ENCODE measurements at places on chromosomes 11 and 22. TPM values are rescaled to one million over a fixed set of nuclear protein-coding genes. Genes with fewer than 3 reads are reported as not detected.
A peak's percentile ranks its signal among the peaks of the same experiment; 100 is the strongest.

DNA sequence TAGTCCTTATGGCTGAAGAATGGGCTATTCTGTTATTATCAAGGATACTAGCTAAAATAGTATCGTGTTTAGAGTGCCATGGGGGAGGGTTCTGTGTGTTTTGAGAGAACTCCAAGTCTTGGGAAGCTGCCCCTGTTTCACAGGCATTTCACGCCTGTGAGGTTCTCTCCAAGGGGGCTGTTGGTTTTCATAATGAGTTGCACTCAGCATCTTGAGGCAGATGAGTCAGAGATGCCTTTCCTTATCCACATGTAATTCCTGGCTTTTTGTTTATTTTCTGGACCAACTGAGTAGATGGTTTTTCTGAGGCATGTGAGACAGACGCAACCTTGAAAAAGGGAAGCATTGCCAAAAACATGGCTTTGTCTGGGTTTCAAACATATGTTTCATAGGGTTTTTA lies 203.7 kb downstream of the ARHGAP42 start:
- no peaks in the 10 kb centered on the region for H3K27me3 ChIP-seq
- no peaks in the 10 kb centered on the region for H3K4me1 ChIP-seq
- H3K36me3 ChIP-seq = no peaks in the 10 kb centered on the region
- no peak overlapping the region for H3K4me3 ChIP-seq

DNA sequence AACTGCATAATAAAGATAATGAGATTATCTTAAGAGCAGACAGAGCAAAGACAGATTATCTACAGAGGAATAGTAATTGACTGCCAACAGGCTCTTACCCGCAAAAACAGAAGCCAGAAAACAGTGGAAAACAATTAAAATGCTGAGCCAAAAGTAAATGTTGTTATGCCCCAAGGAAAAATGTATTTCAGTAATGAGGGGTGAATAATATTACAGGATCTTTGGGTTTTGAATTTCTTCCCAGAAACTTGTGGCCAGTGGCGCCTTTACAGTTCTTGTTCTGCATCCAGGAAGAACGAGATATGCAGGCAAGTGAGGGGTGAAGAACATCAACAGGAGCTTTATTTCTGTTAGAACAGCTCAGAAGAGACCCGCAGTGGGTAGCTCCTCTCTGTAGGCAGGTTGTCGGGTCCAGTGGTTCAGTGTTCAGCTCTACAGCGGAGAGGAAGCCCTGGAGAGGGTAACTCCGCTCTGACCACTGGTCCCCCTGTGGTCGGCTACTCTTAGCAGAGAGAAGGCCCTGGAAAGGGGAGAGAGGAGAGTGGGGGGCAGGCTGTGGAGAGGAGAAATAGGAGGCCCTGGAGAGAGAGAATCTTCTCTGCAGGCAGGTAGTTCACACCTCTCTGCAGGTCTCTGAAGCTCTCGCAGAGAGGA lies 51.8 kb upstream of the SC5D start:
- H3K27me3 ChIP-seq = peaks cover 12% of the 10 kb centered on the region
- H3K4me3 ChIP-seq = no peak overlapping the region
- no peaks in the 10 kb centered on the region for H3K36me3 ChIP-seq
- H3K27ac ChIP-seq = no peak overlapping the region
- H3K4me1 ChIP-seq = peaks cover 27% of the 10 kb centered on the region
- no peak for DNase-seq

The CHST1 gene
- total RNA-seq = 0.23 TPM

The OR4D5 gene
- not detected for total RNA-seq

DNA sequence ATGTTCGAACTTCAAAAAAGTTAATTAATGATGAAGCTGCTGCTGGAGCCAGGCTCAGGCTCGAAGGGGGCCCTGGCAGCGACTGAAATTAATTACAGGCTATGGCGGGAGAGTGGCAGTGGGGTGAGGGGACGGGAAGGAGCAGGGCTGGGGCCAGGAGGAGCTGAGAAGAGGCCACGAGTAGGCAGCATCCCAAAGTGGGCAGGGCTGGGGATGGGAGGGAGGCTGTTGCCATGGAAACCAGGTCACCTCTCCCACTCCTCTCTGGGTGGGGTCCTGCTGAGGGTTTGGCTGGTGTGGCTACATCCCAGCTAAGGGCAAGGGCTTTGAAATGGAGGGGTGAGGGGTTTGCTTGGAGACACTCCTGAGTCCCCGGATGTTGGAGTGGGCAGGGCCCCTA lies 23.9 kb downstream of the CACNA1I start:
- H3K36me3 ChIP-seq = no peaks in the 10 kb centered on the region
- H3K27ac ChIP-seq = no peak overlapping the region
- H3K4me1 ChIP-seq = peaks cover 6% of the 10 kb centered on the region
- H3K27me3 ChIP-seq = peaks cover 19% of the 10 kb centered on the region
- H3K4me3 ChIP-seq = no peak overlapping the region

- no peak overlapping the region for H3K4me3 ChIP-seq
- DNase-seq = no peak
- peaks cover 6% of the 10 kb centered on the region for H3K27me3 ChIP-seq
- peaks cover 9% of the 10 kb centered on the region for H3K4me1 ChIP-seq
Observed at GRCh38 chr11:69682681-69683326, 7.7 kb upstream of the LTO1 start.

DNA sequence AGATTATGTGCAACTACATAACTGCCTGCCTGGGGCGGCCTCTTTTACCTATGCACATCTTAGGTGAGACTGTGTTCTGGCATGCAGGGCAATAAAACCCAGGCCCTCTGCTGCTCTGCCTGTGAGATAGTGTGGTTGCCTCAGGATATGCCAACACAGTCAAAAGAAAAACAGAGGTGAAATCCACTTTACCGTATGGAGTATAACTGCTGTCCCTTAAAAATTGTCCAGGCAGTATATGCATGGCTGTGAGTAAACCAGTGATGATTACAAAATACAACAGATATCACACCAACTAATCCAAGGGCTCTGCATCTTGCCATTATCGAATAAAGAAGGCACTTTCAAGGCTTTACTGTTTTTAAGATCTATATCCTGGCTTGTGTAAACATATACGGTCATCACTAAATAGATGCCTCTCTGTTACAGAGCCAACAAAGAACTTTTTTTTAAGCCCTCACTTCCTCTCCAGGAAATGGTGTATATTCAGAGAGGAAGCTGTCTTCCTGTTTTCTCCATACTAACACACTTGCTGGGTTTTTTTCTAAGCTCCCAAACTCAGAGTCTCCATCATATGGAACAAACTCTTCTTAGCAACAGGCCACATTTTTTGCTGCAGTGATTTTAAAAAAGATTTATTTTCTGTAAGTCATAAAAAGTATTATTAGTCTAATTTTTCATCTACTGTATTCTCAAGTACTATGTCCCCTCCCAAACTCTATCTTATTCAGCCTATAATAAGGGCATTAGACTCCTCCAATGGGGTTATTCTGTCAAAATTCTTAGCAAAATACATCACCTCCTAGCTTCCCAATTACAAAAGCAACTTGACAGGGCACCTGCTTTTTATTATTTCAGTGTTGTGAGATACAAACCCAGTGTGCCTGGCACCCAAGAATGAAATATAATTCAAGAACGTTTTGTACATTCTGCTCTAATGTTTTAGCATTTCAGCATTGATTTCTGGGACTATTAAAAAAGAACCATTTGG lies 135.2 kb downstream of the MAML2 start:
- H3K4me3 ChIP-seq = peak overlapping the region; percentile 72
- H3K27me3 ChIP-seq = no peaks in the 10 kb centered on the region
- H3K4me1 ChIP-seq = peaks cover 83% of the 10 kb centered on the region
- peak overlapping the region; percentile 95 for H3K27ac ChIP-seq

- H3K4me1 ChIP-seq = no peaks in the 10 kb centered on the region
- no peak for DNase-seq
- H3K36me3 ChIP-seq = no peaks in the 10 kb centered on the region
- H3K27me3 ChIP-seq = peaks cover 17% of the 10 kb centered on the region
- H3K27ac ChIP-seq = no peak overlapping the region
- H3K4me3 ChIP-seq = no peak overlapping the region
Observed at GRCh38 chr22:28185130-28185529, 266.1 kb upstream of the PITPNB start.

GRCh38 chr11:115761817-115762216 lies 257.6 kb upstream of the CADM1 start:
- H3K27ac ChIP-seq = no peak overlapping the region
- H3K4me1 ChIP-seq = no peaks in the 10 kb centered on the region
- peaks cover 13% of the 10 kb centered on the region for H3K27me3 ChIP-seq
- no peak overlapping the region for H3K4me3 ChIP-seq
- no peaks in the 10 kb centered on the region for H3K36me3 ChIP-seq

Measured in activated T-helper 1 cell treated with anti-CD3 and anti-CD28 coated beads, Interleukin-12 subunit alpha, Interleukin-12 subunit beta, Interleukin-2, Interleukin-4 antibody, amounts not matched to agents 30 ng/mL and 10 ng/mL and 1 ng/mL, durations not matched to agents 14 hours and 24 hours and 36 hours (primary cell).